ENCODE measurements at places on chromosomes 16 and 17.

DNA sequence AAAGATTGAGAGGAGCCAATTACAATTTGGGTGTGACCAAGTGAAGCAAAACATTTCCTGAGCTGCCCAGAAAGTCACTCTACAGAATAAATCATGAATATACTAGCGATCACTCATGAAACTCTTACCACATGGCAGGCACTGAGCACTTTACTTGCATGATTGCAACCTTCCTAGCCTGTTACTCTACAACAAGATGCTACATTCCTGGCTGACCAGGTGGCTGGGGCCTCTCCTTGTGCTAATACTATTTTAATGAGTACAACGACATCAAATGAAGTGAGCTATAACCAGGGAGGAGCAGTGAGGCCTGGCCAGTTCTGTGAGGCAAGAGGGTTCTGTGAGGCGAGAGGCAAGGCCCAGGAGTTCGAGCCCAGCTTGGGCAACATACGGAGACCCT, 75.2 kb downstream of the CPPED1 start:
- H3K4me1 ChIP-seq: no peaks in the 10 kb centered on the region
- H3K27me3 ChIP-seq: no peaks in the 10 kb centered on the region
- H3K4me3 ChIP-seq: no peak overlapping the region
- H3K36me3 ChIP-seq: no peaks in the 10 kb centered on the region
- DNase-seq: no peak

- peak; percentile 88 for DNase-seq
- no peaks in the 10 kb centered on the region for H3K27me3 ChIP-seq
- H3K27ac ChIP-seq: peak within 1 kb of the TSS; percentile 98
- H3K4me3 ChIP-seq: peak within 1 kb of the TSS; percentile 67
- H3K36me3 ChIP-seq: peaks cover 26% of the 10 kb centered on the region
Observed at GRCh38 chr17:63774141-63774968, at the start of gene DDX42. Gene DDX42, plus strand, starts transcription at chr17:63774170. Its CDS starts 12,880 bp downstream, at chr17:63787050.

GRCh38 chr16:48852951-48853350, 243.0 kb upstream of the N4BP1 start:
- H3K27ac ChIP-seq: no peak overlapping the region
- no peaks in the 10 kb centered on the region for H3K36me3 ChIP-seq
- no peaks in the 10 kb centered on the region for H3K27me3 ChIP-seq
- H3K4me3 ChIP-seq: no peak overlapping the region

GRCh38 chr16:88476203-88476602, 23.1 kb downstream of the ZFPM1 start:
- no peak overlapping the region for H3K4me3 ChIP-seq
- no peak overlapping the region for H3K27ac ChIP-seq
- peaks cover 2% of the 10 kb centered on the region for H3K36me3 ChIP-seq
- H3K27me3 ChIP-seq: no peaks in the 10 kb centered on the region
- no peak for DNase-seq
- H3K4me1 ChIP-seq: peaks cover 65% of the 10 kb centered on the region

- no peaks in the 10 kb centered on the region for H3K4me1 ChIP-seq
- no peak overlapping the region for H3K27ac ChIP-seq
- no peaks in the 10 kb centered on the region for H3K36me3 ChIP-seq
- H3K27me3 ChIP-seq: no peaks in the 10 kb centered on the region
Observed at GRCh38 chr16:64667334-64667877, 454.5 kb downstream of the CDH11 start.

- no peak overlapping the region for H3K27ac ChIP-seq
- DNase-seq: no peak
- no peaks in the 10 kb centered on the region for H3K36me3 ChIP-seq
- peaks cover 66% of the 10 kb centered on the region for H3K4me1 ChIP-seq
Observed at GRCh38 chr17:57609125-57609877, 135.8 kb downstream of the CCDC182 start.

DNA sequence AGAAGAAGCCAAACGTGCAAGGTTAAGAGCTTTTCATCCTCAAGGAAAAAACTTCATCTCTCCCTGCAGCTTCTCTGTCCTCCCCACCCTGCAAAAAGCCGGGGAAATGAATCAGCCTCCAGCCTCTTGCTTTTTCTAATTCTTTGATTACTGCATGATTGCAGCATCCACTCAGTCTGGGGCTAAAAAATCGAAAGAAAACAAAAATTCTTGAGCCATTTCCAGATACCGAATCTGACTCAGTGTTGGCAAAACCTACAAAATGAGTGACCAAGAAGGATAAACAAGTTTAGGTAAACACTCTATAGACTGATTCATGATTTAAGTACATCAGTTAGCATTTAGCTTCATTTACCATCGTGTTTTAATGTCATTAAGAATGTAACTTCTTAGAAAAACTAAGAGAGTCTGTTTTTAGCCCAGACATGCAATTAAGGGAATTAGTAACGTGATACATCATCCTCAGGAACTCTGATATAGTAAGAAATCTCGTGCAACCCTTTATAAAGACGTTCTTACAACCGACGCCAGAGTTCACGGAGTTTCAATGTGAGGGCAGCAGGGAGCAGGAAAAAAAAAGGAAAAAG, 287.3 kb upstream of the FOXF1 start:
- H3K36me3 ChIP-seq: no peaks in the 10 kb centered on the region
- peaks cover 5% of the 10 kb centered on the region for H3K27me3 ChIP-seq
- DNase-seq: no peak
- no peak overlapping the region for H3K27ac ChIP-seq

DNA sequence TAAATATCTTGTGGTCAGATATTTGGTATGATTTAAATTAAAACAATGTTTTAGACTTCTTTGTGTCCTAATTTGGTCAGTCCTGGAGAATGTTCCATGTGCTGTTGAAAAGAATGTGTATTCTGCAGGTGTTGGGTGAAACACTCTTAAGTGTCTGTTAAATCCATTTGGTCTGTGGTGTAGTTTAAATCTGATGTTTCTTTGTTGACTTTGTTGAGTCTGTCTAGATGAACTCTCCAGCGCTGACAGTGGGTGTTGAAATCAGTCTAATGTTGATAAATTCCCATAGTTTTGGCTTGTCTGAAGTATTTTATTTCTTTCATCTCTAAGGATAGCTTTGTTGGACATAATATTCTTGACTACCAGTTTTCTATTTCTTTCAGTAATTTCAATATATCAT, 18.8 kb downstream of the TANC2 start:
- H3K4me3 ChIP-seq: no peak overlapping the region
- H3K27ac ChIP-seq: no peak overlapping the region
- no peaks in the 10 kb centered on the region for H3K4me1 ChIP-seq
- H3K27me3 ChIP-seq: no peaks in the 10 kb centered on the region

DNA sequence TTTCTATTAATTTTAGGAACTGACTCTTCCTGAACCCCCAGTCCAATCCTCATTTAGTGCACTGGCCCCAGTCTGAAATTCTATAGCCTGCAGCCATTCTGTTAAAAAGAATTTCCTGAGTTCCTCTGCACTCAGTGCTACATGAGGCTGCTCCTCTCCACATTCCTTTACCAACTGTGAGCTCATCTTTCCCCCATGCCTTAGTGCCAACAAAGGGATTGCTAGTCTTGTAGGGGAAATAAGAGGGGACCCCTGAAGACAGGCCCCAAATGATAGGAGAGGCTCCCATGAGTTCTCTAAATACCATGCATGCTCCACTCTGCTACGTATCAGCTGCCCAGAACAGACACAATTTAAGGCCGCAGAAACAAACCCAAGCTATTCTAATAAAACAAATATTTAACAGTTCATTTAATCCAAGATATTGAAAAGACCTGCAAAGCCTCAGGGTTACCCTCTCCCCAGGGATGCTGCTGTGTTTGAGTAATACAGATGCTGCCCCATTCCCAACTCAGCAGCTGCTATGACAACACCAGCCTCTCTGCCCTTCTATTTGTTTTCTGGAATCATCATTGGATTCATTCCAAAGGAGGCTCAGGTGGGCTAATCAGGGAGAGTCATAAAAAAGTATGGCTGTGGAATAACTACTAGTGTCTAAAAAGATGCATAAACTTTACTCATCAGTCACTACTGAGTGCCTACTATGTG, 228.5 kb downstream of the TOX3 start:
- DNase-seq: no peak
- no peak overlapping the region for H3K4me3 ChIP-seq
- H3K36me3 ChIP-seq: no peaks in the 10 kb centered on the region

GRCh38 chr17:19376811-19377210, 1.5 kb upstream of the MAPK7 start:
- DNase-seq: peak; percentile 44
- peaks cover 40% of the 10 kb centered on the region for H3K4me1 ChIP-seq
- H3K4me3 ChIP-seq: peak overlapping the region; percentile 100
- H3K27ac ChIP-seq: no peak overlapping the region
- peaks cover 17% of the 10 kb centered on the region for H3K36me3 ChIP-seq

DNA sequence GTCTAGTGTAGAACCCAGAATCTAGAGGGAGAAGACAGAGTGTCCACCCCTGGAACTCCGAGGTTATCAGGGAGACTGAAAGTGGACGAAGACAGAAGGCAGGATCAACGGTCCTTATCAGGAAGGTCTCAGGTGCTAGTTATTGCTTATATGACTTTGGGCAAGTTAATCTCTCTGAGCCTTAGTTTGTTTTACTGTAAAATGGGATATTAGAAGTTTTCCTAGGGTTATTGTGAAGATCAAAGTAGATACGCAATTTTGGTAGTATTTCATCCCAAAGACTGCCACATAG, 1.2 kb downstream of the RNF167 start:
- H3K36me3 ChIP-seq: peaks cover 62% of the 10 kb centered on the region
- peak overlapping the region; percentile 100 for H3K4me3 ChIP-seq
- no peak for DNase-seq

GRCh38 chr17:45170931-45171337, 9.3 kb downstream of the HEXIM2 start:
- H3K27ac ChIP-seq: no peak overlapping the region
- no peaks in the 10 kb centered on the region for H3K27me3 ChIP-seq
- peak; percentile 45 for DNase-seq
- H3K36me3 ChIP-seq: no peaks in the 10 kb centered on the region

GRCh38 chr17:57006040-57006439, 28.1 kb downstream of the SCPEP1 start:
- H3K27ac ChIP-seq: no peak overlapping the region
- DNase-seq: no peak
- H3K36me3 ChIP-seq: no peaks in the 10 kb centered on the region
- no peaks in the 10 kb centered on the region for H3K27me3 ChIP-seq
- peaks cover 7% of the 10 kb centered on the region for H3K4me1 ChIP-seq

- no peak for DNase-seq
- peaks cover 28% of the 10 kb centered on the region for H3K4me1 ChIP-seq
- no peaks in the 10 kb centered on the region for H3K36me3 ChIP-seq
- H3K4me3 ChIP-seq: no peak overlapping the region
- no peaks in the 10 kb centered on the region for H3K27me3 ChIP-seq
- no peak overlapping the region for H3K27ac ChIP-seq
Observed at GRCh38 chr17:36720131-36720530, 118.7 kb downstream of the MRM1 start.

DNA sequence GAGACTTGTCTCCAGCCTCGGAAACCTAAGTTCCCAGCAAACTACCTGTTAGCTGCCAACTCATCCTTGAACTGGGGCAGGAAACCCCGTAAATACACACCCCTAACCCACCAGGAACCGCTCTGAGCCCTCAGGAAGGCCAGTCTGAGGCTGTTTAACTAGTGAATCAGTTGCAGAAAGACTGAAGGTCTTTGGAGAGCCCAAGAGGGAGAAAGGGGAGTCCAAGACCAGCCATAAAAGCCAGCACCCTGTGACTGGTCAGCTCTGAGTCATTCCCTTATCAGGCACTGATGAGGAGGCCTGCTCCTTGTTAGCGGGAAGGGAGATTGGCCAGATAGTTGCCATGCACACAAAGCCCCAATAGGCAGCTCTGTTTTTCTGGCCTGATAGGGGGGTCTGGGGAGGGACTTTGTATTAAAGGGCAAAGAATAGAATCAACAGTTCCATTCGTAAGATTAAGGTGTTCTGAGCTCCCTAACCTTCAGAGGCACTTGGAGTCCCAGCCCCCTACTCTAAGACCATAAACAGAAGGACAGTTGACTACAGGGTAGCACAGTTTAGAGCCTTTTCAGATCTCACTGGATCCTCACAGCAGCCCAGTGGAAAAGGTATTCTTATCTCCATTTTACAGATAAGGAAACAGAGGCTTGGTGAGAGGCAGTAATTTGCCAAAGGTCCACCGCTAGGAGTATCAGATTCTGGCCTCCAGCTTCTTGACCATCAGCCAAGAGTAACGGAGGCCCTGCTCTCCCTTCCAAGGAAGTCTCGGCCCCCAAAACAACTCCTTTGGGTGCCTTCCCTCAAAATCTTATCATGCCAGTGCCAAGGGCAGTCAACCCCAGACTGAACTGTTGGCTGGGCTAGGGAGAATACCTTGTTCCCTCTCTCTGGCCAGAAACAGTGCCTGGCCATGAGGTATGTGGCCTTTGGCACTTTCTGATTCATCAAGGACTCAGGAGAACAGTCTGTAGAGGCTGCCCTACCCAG, 2.2 kb upstream of the KRT19 start:
- peaks cover 42% of the 10 kb centered on the region for H3K27me3 ChIP-seq
- peaks cover 19% of the 10 kb centered on the region for H3K4me1 ChIP-seq
- H3K36me3 ChIP-seq: no peaks in the 10 kb centered on the region
- H3K4me3 ChIP-seq: no peak overlapping the region

DNA sequence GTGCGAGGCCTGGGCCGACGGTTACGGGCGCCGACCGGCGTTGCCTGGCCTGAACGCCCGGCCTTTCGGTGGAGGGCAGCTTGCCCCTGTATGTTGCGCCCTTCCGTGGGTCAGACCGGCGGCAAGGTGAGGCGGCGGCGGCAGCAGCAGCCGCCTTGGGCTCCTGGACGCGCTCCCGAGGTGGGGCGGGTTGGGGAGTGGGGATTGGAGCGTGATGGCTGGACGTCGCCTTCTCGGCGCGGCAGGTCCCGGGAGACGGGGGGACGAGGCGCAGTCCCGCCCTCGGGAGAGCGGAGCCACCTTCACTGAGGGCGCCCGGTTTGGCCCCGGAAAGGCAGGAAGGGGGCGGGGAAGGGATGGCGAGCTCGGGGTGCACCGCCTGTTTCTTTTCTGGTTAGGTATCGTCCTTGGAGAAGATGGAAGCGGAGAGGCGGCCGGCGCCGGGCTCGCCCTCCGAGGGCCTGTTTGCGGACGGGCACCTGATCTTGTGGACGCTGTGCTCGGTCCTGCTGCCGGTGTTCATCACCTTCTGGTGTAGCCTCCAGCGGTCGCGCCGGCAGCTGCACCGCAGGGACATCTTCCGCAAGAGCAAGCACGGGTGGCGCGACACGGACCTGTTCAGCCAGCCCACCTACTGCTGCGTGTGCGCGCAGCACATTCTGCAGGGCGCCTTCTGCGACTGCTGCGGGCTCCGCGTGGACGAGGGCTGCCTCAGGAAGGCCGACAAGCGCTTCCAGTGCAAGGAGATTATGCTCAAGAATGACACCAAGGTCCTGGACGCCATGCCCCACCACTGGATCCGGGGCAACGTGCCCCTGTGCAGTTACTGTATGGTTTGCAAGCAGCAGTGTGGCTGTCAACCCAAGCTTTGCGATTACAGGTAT, 671 bp downstream of the DGKE start:
- H3K36me3 ChIP-seq: peaks cover 12% of the 10 kb centered on the region
- peak; percentile 64 for DNase-seq
- peak overlapping the region; percentile 96 for H3K4me3 ChIP-seq
- peak overlapping the region; percentile 58 for H3K27ac ChIP-seq
- peaks cover 41% of the 10 kb centered on the region for H3K4me1 ChIP-seq
- no peaks in the 10 kb centered on the region for H3K27me3 ChIP-seq

GRCh38 chr16:8892101-8892575, 10.0 kb downstream of the LITAFD start:
- H3K4me3 ChIP-seq: no peak overlapping the region
- H3K27ac ChIP-seq: peak overlapping the region; percentile 17
- no peaks in the 10 kb centered on the region for H3K27me3 ChIP-seq
- H3K4me1 ChIP-seq: peaks cover 14% of the 10 kb centered on the region
